Fibroblast of the aortic adventitia (primary cell): ENCODE measurements at places on chromosomes 2 and 18. TPM values are rescaled to one million over a fixed set of nuclear protein-coding genes. Genes with fewer than 3 reads are reported as not detected.

- no peak for DNase-seq
Measured at GRCh38 chr2:236085647-236086046, 82.5 kb downstream of the GBX2 start.

DNA sequence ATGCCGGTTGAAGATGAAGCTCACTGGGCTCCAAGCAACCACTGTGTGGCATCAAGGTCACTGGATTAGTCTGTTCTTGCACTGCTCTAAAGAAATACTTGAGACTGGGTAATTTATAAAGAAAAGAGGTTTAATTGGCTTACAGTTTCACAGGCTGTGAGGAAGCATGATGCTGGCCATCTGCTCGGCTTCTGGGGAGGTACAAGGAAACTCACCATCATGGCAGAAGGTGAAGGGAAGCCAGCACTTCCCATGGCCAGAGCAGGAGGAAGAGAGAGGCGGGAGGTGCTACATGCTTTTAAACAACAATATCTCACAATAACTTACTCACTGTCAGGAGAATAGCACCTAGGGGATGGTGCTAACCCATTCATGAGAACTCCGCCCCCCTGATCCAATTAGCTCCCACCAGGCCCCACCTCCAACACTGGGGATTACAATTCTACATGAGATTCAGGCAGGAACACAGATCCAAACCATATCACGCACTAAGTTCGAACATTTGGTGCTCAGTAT is 109.7 kb upstream of the MGAT5 start:
- no peak for DNase-seq

DNA sequence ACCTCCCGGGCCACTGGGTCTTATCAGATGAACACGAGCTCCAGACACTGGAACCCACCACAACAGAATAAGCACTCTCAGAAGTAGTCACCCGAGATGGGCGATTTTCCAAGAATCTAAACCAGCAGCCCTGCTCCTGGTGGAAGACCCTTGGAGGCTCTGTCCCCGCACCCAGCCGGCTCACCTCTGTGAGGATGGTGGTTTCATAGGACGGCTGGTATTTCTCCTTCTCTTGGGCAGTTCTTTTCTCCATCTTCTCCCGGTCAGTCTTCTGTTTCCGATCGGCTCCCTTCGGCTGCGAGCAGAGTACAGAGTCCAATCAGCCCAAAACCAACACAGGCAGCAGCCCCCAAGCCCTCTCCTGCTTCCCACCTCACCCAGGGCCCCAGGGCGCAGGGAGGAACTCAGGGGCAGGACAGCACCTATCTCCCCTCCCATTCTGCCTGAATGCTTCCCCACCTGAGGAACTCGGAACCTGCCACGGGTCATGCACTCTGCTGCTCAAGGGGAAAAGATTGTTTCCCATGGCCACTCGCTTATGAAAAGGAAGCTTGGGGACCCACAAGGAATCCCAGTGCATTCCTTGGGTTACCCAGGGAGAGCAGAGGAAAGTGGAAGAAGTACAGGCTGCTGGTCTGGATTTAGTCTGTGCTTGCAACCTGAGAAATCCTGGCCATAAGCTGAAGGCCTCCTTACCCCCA is 42.7 kb downstream of the TFCP2L1 start:
- no peak for DNase-seq

GRCh38 chr2:215839309-215839708 is 174.0 kb downstream of the MREG start:
- DNase-seq = no peak

DNA sequence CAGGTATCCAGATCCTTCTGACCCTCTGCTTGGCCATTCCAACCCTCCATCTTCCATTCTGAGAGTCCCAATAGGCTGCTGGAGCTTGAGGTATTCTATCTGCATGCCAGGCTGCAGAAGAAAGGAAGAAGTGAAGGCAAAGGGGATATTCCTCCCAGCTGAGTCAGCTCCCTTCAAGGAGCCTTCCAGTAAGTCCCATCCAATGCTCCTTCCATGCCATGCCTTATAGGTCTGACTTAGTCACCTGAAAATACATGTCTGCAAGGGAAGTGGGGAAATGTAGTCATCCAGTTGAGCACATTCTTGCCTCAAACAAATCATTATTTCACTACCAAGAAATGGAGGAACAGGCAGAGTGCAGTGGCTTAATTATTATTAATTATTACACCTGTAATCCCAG is 464.6 kb downstream of the CNTNAP5 start:
- DNase-seq = no peak

- DNase-seq = no peak
Measured at GRCh38 chr2:37441055-37441454, 96.6 kb downstream of the QPCT start.

DNA sequence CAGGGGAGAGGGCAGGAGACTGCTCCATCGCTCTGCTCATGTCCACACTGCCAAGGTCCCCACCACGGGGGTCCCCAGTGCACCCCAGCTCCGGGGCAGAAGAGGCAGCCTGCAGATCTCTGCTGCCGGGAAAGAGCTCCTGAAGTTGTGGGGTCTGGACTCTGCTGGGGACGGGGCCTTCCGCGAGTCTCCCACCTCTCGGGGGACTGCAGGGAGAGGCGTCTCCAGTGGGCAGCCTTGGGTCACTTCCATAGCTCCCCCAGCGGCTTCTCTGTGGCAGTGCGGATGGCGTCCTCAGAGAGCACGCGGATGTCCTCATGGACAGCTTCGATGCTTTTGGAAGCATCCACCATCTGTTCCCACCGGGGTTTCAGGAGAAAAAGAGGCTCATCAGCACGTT is 10.7 kb downstream of the DTYMK start:
- no peak for DNase-seq

DNA sequence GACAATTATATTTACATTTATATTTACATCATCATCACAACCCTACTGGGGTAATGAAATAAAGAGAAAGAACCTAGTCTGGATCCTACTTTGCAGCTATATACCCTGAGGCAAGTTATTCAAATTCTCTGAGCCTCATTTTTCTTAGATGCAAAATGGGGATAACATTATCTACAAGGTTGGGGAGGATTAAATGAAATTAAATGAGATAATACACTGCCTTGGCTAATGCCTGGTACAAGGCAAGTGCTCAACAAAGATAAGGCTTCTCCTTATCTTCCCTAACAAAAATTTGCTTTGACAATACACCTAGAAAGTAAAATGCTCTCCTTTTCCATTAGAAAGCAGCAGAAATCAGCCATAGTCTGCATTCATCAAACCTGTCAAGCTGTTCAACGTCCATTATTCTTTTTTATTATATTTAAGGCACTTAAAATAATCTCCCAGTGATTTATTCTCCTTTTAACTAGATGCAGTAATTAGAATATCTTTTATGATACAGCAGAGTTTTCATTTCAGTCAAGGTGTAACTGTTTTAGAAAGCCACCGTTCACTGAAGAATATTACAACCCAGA is 44.8 kb downstream of the TCF4 start:
- DNase-seq = no peak

DNA sequence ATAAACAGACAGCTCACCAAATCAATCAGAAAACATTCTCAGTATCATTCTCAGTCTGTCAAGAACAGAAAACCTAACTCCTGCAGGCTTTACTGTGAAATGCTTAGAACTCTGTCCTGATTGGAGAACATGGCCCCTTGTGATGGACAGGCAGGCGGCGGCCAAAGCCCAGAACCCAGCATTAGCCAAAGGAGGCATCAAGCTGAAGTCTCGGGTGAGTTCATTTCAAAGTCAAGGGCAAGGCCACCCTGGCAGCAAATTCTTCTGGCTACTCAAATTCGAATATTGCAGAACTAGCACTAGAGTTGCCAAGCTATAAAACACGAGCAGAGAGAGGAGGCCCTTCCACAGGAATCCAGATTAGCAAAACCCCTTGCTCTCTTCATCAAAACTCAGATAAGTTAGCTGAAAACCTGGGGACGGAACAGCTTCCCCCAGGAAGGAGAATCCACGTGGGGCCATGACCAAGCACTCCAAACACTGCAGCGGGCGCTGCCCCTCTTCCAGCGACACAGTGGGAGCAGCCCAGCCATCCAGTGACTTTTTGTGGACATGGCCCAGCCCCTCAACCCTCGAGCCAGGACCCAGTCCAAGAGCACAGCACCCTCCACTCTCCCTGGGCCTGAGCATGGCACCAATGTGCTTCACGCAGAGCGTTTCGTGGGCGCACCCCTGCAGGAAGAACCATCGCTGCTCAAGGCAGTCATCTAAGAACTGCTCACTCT is 98.6 kb downstream of the HDAC4 start:
- DNase-seq = peak; percentile 59

ZNF385B gene
- total RNA-seq = 4.8 TPM in 1 of 2 replicates, not detected in the other

ACTG2 gene
- 2.4 TPM in 1 of 2 replicates, not detected in the other for total RNA-seq

EGR4 gene
- not detected in 2 replicates for total RNA-seq

BOLL gene
- total RNA-seq = not detected in 2 replicates

TRAPPC12 gene
- 42.7 and 62.7 TPM in 2 replicates for total RNA-seq

COX7A2L gene
- 181 and 197 TPM in 2 replicates for total RNA-seq

ITPRIPL1 gene
- 2.5 and 3.4 TPM in 2 replicates for total RNA-seq

SCYGR4 gene
- total RNA-seq = not detected in 2 replicates

FEV gene
- total RNA-seq = not detected in 2 replicates
